ENCODE measurements at places on chromosomes 2 and 18.

DNA sequence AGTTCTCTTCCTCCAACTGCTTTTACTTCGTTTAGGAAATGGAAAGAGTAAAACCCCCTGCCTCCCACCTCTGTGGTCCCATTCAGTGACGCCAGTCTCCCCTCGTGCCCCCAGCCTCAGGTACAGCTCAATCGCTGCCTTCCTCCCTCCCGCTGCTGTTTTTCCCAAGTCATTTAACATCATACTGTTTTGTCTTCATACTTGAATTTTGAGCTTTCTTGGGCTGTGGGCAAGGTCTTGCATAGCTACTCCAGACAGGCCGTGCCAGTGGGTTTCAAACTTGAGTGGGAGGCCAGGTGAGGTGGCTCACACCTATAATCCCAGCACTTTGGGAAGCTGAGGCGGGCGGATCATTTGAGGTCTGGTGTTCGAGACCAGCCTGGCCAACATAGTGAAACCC lies 155.3 kb downstream of the TANC1 start:
- no peak for DNase-seq

DNA sequence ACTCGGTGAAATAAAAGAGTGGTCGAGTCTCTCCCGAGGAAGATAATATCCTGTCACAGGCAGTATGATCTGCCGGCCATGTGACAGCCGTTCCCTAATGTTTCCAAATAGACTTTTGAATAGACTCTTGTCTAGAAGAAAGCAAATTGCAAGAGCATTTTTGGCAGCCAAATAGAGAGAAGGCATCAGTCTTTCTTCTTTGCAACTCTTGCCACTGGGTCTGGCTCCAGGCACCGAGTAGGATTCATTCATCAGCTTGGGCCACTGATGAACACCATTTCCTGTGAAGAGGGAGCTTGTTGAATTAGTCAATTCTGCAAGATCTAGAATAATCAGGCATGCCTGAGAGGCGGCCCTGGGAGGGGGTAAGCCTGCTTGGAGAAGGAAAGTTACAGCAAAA lies 165.6 kb downstream of the KLHL29 start:
- DNase-seq: peak; percentile 41

GRCh38 chr2:187215532-187216240 lies 232.4 kb downstream of the CALCRL start:
- DNase-seq: peak; percentile 43

DNA sequence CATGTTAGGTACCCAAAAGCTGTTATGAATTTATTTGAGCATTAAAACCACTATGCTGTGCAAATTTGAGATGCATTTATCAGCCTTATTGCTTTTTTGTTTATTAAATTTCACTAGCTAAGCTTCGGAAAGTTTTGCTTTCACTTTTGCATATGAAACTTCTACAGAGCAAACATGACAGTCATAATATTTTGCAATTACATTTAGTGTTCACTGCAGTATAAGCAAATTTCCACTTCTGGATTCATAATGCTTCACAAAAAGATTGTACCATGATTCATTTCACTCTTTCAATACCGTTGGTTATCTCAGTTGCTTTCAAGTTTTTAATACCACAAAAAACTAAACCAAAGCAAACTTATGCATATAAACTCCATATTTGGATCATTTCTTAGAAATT lies 228.7 kb upstream of the SLC8A1 start:
- DNase-seq: no peak

DNA sequence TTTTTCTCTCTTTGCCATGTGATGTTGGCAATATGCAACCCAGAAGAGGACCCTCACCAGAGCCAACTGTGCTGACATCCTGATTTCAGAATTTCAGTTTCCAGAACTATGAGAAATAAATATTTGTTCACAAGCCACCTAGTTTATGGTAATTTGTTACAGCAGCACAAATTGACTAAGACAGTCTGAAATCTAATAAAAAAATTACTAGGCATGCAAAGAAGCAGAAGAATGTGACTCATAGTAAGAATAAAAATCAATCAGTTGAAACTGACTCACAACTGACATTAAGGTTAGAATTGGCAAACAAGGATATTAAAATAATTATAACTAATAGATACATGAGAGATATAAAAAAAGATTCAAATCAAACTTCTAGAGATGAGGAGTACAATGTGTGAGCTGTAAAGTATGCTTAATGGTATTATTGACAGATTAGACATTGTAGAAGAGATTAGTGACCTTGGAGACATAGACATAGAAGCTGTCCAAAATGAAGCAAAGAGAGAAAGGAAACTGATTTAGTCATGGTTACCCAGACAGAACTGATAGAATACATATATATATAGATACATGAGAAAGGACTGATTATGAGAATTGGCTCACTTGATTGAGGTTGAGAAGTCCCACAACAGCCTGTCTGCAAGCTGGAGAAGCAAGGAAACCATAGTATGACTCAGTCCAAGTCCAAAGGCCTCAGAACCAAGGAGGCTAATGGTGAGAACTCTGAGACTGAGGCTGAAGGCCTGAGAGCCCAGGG lies 27.8 kb upstream of the TTC39C start:
- DNase-seq: no peak

- no peak for DNase-seq
Measured at GRCh38 chr2:241207151-241207550, 18.7 kb downstream of the ANO7 start.

GRCh38 chr18:60411715-60412114 lies 39.1 kb upstream of the MC4R start:
- DNase-seq: no peak

DNA sequence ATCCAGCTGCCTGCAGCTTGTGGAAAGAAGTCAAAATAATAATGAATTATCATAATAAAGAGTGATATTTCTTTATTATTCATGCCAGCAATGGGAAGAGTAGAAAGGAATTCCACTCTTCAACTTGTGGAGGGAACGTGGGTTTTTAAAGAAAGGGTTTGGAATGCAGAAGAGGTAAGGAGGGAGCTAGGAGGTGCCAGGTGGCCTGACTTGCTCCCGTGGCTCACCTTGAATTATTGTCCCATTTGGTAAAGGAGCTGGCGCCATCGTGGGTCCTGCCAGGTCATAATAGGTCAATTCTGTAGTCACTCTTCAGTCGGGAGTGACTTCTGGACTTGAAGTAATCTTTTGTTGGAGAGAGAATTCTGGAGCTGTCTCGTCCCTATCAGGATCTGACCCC lies 95.2 kb upstream of the BARD1 start:
- DNase-seq: no peak

- DNase-seq: peak; percentile 68
Measured at GRCh38 chr2:219218217-219218731, 484 bp downstream of the ABCB6 start.

GRCh38 chr2:24075259-24075658 lies 867 bp downstream of the SF3B6 start:
- no peak for DNase-seq

- DNase-seq: no peak
Measured at GRCh38 chr2:126644630-126645191, 11.2 kb upstream of the GYPC start.

DNA sequence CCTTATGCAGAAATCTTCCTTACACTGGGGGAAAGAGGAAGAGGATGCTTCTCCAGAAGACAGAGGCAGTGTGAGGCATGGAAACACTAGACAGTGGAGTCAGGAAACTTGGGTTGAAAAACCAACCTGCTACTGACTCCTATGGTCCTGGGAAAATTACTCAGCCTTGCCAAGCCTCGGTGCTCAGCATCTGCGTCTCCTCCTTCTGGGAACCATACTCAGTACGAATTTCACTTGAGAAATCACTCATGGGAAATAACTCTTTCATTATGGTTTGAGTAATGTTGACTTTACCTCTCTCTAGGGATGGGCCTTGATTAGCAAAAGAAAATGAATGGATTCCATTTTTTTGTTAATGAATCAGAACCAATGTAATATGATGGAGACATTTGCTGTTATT lies 96.5 kb downstream of the KCNE4 start:
- DNase-seq: no peak

GRCh38 chr2:37215250-37215649 lies 16.1 kb downstream of the CEBPZ start:
- DNase-seq: no peak

DNA sequence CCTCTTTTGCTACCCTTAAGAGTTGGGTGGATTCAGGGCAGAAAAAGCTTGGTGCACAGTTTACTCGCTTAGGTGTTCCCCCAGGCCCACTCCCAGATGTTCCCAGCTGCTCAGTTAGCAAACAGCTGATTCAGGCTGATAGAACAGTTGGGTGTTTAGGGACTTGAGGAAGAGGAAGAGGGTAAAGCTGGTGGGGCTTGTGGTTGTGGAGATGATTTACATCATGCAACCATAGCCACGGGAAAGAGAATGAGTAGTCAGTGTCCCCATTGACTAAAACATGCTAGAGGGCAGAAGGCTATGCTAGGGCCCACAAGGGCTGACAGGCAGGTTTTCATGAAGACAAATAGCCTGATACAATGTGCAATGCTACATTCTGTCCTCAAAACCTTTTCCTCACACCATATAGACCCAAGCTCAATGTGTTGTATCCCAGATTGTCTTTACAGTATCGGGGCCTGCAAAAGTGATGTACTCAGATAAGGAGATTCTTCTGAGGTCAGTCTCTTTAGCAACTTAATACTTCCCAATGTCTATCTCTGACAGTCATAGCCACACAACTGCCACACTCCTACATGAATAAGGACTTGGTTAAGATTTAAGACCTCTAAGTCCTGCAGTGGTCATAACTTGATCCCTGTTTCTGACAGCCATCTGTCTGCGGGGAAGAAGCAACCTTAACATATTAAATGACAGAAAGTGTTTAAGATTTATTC lies 15.6 kb downstream of the COLEC12 start:
- no peak for DNase-seq

GRCh38 chr2:239376351-239376750 lies 24.5 kb downstream of the HDAC4 start:
- DNase-seq: no peak

- no peak for DNase-seq
Measured at GRCh38 chr2:196980001-196980400, 53.5 kb upstream of the PGAP1 start.

DNA sequence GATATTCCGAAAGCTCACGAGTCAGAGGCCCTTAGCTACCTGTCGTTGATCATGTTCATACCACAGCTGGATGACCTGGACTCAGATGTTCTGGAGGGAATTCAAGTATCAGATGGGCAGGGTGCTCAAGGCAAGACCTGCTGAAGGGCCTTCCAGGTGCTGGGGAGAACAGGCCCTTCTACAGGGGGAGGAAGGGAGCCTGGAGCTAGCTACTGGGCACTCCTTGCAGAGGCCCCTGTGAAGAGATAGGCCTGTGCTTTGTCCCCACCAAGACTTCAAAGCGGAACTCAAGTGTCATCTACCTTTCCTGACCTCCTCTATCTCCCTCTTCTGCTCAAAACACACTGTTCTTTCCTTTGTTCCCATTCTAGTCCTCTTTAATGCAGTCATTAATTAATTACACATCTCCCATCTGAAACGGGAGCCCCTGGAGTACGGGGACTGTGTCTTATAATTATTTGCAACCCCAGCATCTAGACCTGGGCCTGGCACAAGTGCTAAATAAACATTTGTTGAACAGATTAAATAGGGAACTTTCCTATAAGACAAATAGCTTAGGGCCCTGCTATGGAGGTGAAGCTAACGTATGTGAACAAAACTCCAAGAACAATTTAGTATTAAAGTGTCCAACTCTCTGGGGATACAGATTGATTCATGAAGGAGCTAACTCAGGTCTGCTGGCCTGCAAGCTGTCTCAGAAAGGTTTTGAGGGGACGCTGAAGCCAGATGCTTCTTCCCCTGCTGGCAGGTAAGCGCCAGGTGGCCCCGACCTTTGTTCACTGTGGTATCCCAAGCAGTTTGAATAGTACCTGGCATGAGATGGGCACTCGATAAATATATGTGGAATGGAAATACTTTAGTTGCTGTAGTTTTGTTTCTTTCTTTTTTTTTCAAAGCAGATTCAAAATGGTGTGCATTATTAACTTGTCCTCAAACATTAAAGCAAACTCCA lies 22.0 kb downstream of the RHOB start:
- DNase-seq: no peak

DNA sequence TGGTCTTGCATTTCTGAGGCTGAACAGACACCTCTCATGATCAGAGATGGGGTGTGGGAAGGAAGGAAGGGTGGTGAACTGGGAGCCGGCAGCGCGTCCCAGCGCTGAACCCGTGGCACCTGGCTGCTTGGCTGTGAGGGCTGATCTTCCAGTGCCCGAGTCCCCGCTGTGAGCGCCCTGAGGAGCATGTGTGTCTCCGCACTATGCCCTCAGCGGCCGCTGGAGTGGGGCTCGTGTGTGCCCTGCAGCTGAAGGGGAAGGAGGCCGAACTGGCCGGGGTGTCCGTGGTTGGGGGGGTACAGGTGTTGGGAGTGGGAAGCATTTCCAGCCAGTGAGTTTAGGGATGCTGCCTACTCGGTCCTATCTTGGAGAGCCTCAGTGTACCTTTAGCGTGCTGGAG lies 82.2 kb downstream of the LDLRAD4 start:
- DNase-seq: no peak

- DNase-seq: no peak
Measured at GRCh38 chr2:19751631-19752030, 150.2 kb downstream of the TTC32 start.

GRCh38 chr2:98506881-98507280 lies 62.2 kb downstream of the INPP4A start:
- no peak for DNase-seq

GRCh38 chr2:199770716-199771115 lies 80.3 kb downstream of the FTCDNL1 start:
- DNase-seq: no peak

DNA sequence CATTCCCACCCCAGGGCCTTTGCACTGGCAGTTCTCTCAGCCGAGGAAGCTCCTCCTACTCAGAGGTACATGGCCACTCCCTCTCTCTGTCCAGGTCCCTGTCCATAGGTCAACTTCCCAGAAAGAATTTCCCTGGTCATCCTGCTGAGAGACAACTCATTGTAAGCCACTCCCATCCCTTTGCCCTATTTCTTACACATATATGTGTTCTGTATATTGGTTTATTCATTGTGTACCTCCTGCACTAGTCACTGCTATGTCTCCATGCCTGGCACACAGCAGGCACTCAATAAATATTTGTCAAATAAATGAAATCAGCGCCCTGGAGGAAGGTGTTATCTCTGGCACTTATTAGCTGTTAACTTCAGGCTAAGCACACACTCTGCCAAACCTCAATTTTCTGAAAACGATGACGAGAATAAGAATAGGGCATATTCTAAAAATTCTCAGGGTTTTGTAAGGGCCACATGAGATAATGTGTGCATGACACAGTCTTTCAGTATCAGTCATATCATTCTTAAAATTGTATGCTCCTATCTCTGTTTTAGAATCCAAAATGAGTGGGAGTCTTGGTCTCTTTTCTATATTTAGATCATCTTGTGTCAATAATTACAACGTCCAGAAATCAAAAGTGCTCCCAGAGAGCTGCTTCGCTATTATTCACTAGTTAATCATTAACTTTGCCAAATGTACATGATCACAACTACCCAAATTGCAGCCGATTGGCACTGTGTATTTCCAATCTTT lies 198.0 kb downstream of the ALK start:
- DNase-seq: no peak

DNA sequence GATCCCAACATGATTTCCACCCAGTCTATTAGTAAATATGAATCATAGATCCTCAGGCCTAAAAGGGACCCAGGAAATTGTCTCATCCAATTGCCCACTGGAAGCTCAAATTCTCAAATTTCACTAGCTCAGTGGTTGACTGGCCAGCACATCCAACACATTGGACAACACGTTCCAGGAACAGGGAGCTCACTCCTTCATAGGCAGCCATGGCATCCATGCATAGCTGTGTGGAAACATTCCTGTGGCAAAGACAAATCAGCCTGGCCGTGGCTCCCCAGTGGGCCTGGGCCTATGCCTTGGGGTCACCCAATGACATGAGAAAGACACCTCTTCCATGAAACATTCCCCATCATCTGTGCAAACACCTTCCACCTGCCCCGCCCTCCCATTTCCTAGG lies 261.1 kb downstream of the ANAPC1 start:
- peak; percentile 10 for DNase-seq

Measured in fibroblast of skin of right quadriceps (primary cell).